ENCODE measurements at places on chromosomes 2 and 18.
A peak's percentile ranks its signal among the peaks of the same experiment; 100 is the strongest.

GRCh38 chr18:75204732-75205513, 4.0 kb downstream of the PTGR3 start:
- DNase-seq: no peak

DNA sequence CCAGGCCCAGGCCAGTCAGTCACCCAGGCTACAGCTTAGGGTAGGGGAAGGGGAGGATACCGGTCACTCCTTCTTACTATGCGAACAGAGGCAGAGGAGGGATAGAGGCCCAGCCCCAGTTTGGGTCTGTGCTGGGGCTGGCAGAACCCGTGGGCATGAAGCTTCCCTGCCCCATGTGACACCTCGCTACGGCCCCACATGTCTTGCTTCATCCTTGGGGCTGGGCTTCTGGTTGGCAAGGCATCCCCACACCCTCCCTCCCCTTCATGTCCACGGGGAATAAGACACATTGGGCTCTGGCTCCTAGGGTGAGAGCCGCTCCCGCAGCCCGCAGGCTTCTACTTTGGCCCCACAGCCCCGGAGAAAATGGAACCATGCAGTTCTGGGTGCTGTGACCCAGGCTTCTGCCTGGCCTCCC, 32.4 kb downstream of the HS1BP3 start:
- DNase-seq: no peak

- DNase-seq: no peak
Measured at GRCh38 chr18:48612917-48613316, 74.1 kb downstream of the CTIF start.

- peak; percentile 24 for DNase-seq
Measured at GRCh38 chr2:224894356-224894755, 147.9 kb downstream of the DOCK10 start.

DNA sequence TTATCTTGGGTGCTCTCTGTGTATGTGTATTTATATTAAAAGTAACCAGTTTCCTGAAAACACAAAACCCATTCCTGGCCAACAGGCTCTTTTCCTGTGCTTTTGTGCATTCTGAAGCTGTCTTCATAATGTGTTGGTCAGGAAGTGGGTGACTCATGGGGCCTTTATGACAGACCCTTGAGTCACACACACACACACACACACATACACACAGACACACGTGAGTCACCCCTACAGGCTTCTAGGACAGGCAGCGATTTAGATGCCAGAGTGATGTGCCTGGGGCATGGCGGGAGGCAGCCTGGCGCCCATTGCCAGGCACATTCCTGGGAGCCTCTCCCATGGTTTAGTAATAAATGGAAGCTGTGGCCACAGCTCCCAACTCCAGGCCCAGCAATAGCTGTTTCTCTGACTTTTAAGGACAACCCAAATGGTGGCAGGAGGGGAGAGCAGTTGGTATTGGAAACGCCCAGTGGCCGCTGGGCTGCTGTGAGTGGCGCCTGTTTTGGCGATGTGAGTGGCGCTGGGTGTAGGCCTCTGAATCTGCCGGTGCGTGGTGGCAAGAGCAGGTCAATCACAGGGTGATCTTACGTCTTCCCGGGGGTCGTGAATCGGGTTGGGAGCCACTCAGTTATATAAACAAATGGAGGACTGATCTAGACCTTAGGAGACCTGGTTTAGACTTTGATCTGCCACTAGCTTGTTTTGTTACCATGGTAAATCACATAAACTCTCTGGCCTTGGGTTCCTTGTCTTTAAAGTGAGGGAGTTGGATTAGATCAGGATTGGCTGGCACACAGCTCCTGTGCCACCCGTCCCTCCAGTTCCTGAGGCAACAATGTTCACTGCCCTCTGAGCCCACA, 150.7 kb upstream of the DLX2 start:
- peak; percentile 26 for DNase-seq

DNA sequence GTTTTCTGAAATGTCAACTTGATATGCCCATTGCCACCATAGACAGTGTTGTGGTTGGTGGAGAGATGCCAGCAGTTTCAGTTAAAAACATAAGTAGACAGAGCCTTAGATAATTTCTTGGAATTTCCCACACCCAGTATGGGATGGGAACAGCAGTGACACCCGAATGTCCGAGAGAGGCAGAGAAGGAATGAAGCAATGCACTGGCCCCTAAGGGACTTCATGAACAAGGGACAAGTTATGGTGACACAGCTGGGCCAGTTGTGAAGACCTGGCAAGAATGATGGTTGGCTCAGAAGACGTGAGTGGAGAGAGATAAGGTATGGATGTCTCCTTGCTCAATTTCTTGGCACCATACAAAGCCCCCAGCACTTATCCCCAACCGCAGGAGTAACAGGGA, 165.2 kb upstream of the APCDD1 start:
- no peak for DNase-seq

- no peak for DNase-seq
Measured at GRCh38 chr18:44409071-44409470, 271.6 kb upstream of the SETBP1 start.

Data from CD4-positive, alpha-beta T cell treated with Interleukin-10 for 1 hour (primary cell).